Pericardium fibroblast (primary cell): ENCODE measurements at places on chromosomes 11 and 22. TPM values are rescaled to one million over a fixed set of nuclear protein-coding genes. Genes with fewer than 3 reads are reported as not detected.

The LBHD1 gene
- total RNA-seq = 2.6 and 4.5 TPM in 2 replicates

The C11orf65 gene
- 0.09 and 3.6 TPM in 2 replicates for total RNA-seq

The PPP1R14B gene
- total RNA-seq = 184 and 217 TPM in 2 replicates

The OR5B21 gene
- not detected in 2 replicates for total RNA-seq

The SNX32 gene
- total RNA-seq = 1.1 and 2.4 TPM in 2 replicates

The CPT1A gene
- total RNA-seq = 8.7 and 21.7 TPM in 2 replicates

The DCDC1 gene
- total RNA-seq = 0.47 TPM in 1 of 2 replicates, not detected in the other

The LDHAL6A gene
- not detected in 2 replicates for total RNA-seq

The MRPL21 gene
- 41.1 and 45.6 TPM in 2 replicates for total RNA-seq

The PATE4 gene
- total RNA-seq = not detected in 2 replicates

The IFTAP gene
- total RNA-seq = 20.4 and 27.9 TPM in 2 replicates

The TSPAN18 gene
- 0.58 and 1.9 TPM in 2 replicates for total RNA-seq
